Endothelial cell (in vitro differentiated cells): ENCODE measurements at places on chromosomes 2 and 18.
A peak's percentile ranks its signal among the peaks of the same experiment; 100 is the strongest.

DNA sequence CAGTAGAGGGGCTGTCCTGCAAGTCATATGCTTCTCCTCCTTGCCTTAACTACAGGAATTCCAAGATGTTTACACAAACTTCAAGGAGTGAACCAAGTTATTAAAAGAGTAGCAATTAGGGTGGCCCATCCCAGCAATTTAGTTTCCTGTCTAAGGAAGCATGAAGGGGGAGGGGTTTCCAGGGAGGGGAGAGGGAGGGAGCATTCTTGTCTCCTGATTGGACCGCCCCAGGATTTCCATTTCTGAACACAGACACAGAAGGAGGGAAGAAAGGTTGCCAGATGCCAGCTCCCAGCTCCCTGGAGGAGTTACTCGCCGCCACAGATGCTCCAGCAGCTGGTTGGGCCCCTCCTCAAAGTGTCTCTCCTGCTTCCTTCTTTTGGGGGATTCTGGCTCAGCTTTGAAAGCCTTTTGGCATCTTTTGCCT is 107.6 kb downstream of the TRIB2 start:
- no peak for DNase-seq

- no peak for DNase-seq
Measured at GRCh38 chr2:145076085-145076484, 556.2 kb upstream of the ZEB2 start.

DNA sequence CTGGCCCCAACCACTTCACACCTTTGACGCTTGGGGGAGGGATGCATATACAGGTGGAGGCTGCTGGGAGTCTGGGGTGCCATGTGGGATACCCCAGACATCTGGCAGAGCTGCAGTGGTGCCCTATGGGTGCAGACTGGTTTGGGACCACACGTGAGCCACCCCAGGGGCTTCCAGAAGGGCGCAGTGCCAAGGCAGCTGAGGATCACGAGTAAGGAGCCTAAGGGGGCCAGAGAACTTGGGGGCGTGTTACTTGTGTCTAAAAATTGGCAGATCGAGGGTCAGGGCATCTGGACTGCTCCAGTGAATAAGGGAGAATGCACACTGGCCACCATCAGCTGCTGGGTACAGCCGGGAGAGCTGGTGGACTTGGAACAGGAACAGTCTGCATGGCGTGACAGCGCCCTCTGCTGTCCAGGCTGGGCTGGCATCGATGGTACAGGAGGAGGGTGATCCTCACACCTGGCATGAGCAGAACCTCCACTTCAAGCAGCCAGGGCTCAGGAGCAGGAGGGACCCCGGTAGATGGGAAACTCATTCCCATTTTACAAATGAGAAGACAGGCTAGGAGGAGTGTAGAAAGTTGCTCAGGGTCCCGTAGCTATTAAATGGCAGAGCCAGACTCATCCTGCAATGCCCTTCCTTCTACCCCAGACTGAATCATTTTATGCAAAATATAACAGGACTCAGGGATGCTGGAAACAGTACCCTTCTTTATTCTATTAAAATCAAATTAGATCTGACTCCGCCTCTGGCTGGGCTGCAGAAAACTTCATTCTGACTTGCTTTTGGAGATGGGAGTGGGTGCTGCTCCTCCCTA is 60.4 kb downstream of the ATOH8 start:
- peak; percentile 94 for DNase-seq

DNA sequence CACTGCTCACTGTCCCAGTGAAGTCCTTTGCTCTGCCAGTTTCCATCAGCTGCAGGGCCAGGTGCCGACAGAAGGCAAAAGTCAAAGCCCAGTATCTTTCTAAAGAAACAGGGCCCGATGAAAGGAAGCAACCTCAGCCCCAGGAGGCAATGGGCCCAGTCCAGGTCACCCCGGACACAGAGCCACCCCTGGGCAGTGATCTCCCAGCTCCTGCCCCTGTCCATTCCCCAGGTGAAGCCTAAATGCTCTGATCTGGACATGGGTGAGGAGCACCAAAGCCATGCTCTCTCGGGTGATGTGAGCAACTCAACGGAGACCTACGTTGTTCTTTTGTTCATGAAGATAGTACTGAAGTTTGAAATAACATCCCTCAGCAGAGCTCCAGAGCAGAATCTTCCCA is 61.6 kb downstream of the HDAC4 start:
- no peak for DNase-seq

DNA sequence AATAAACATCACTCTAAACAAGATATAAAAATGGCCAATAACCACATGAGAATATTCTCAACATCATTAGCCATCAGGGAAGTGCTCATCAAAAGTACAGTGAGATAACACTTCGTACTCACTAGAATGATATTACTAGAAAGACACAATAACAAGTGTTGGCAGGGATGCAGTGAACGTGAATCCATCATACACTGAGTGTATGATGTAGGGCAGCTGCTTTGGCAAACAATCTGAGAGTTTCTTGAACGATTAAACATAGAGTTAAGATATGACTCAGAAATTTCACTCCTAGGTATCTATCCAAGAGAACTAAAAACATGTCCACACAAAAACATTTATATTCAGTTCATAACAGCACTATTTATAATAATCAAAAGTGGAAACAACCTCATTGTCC is 368.9 kb downstream of the PID1 start:
- no peak for DNase-seq

DNA sequence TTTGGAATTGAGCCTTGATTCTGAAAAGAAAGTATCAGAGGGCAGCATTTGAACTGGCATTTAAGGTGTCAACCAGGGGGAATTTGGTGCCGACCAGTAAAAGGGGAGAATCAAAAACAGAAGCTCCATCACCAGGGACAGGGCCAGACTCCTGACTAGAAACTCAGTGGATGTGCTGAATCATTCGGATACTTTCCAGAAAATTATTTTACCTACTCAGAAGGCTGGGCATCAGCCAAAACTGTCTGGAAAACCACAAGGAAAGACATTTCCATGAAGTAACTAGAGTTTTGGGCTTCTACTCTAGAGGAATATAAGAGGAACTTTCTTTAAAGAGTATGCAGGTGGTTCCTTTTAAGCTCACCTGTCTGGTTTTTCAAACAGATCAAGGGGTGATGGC is 756.6 kb downstream of the RNF144A start:
- DNase-seq: no peak

DNA sequence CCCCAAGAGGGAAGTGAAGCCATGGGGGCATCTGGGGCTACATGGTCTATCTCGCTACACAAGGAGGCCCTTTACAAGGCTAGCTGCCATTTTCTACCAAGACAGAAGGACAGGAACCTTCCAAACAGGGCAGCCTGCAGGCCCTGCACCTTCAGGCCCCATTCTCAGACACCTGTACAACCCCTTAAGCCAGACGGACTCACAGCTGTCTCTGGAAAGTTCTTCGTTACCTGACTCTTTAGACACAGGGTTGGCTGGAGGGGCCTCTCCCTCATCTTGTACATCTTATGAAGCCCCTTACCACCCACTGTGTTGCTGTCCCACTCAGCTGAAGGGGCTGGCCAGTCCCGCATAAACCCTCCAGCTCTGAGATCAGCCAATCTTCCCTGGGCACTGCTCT is 17.2 kb downstream of the TMEM127 start:
- DNase-seq: no peak

GRCh38 chr2:7427293-7428060 is 510.3 kb downstream of the RNF144A start:
- DNase-seq: peak; percentile 21

DNA sequence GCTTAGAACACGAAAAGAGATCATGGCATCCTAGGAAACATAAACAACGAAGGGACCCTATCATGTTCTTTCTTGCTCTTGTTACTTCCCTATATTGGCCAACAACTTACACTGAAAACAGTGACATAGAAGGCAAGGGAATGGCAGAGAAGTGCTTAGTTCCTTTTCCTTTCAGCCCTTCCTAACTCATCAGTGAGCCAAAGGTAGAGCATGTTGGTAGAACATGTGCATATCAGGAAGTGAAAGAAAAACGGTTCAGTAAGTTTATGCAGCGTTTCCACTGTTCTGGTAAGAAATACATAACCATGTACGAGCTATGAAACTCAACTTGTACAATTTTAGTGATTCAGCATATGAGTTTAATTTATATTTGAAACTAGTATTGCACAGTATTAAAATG is 21.7 kb downstream of the AKAIN1 start:
- DNase-seq: no peak

- DNase-seq: no peak
Measured at GRCh38 chr18:23181547-23181946, 46.3 kb downstream of the CABLES1 start.

- DNase-seq: no peak
Measured at GRCh38 chr18:32010124-32010721, 8.4 kb upstream of the RNF125 start.

DNA sequence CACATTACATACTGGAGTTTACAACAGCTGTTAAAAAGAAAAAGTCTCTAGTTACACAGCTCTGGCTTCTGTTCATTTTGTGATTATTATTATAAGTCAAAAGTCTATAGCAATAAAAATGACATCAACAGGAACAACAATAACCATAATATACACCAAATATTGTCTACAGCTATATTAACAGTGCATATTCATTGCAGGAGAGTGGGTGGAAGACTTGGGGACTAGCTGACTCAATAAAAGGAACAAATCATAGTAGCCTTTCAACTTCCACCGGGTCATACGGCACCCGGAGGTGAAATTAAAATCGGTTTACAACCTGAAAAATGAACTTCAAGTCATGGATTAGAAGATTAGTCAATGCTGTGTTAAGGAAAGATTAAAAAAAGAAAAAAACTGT is 642.1 kb downstream of the SATB2 start:
- DNase-seq: no peak

DNA sequence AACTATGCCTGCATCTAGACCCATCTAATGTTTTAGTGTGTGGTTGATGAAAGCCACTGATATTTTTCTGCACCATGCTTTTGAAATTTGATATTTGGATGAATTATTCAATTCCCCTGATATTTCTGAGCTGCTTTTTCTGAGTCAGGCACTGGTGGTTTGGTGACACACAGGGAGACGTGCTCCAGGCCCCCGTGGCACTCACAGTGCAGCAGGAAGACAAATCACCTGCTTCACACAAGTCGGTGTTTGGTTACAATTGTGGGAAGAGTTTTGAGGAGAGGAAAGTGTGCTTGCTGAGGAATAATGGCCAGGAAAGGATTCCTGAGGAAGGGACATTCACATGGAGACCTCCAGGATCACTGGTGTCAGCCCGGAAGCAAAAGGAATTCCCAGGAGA is 179.7 kb downstream of the ACKR3 start:
- no peak for DNase-seq

GRCh38 chr2:119873350-119874315 is 113.9 kb downstream of the PTPN4 start:
- no peak for DNase-seq

DNA sequence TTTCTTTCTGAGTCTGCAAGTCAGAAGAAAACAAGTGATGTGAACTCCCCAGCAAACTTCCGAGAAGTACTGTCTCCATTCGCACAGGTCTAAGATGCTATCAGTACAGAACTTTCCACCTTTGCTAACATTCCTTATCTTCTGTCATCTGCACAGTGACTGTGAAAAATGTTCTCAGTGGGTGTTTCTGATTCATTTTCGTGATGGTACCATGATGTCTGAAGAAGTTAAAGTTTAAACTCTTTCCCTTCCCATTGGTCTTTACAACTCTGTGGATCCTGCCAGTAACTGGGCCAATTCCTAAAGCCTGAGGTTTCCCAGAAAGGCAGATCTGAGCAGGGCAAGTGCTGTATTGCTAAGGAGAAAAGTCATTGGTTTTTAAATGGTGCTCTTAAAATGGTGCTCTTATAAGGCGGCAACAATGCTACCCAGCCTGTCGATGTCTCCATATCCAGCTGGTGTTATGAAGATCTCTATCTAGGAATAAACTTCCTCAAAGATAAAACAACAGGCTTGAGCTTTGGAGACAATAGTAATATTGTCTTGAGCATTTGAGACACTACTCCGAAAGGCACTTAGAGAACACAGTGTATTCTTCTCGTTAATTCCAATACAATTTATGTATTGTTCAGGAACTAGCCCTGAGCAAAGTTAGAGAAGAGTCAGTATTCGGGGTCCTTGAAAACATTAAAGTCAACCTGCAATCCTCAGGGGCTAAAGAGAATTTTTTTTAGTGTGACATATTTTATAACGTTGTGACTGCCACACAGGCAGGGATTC is 232.3 kb downstream of the OSR1 start:
- no peak for DNase-seq

DNA sequence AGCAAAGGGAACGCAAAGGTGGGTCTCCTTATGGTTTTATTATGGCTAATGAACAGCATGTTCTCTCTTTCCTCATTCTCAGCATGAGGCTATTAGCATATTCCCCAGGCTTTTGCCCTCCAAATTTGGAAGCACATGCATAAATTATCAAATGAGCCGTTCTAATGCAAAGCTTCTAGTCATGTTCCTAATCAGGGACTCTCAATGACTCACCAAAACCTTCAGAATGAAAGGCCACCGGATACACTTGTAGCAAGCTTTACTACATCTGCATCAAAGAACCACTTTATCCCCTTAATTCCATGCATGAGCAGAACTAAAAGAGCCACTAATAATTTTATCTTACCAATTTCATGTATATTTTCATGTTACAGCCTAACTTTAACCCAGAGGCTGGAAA is 310.5 kb downstream of the LRATD1 start:
- no peak for DNase-seq

- no peak for DNase-seq
Measured at GRCh38 chr2:61993422-61994024, 88.0 kb downstream of the COMMD1 start.
